Thyroid gland (tissue), 4 donors: ENCODE measurements at places on chromosomes 3 and 15. TPM values are rescaled to one million over a fixed set of nuclear protein-coding genes. Genes with fewer than 3 reads are reported as not detected.

The RAD54L2 gene
- total RNA-seq = 17.8 TPM

The SLC35G2 gene
- 11.4 TPM for total RNA-seq

The EFCC1 gene
- total RNA-seq = 13.0 TPM

The PRR23B gene
- total RNA-seq = not detected

The SOX14 gene
- not detected for total RNA-seq

The P3H2 gene
- total RNA-seq = 4.2 TPM

The ECT2 gene
- 6.8 TPM for total RNA-seq

The ERC2 gene
- total RNA-seq = 5.3 TPM

The ANKRD63 gene
- total RNA-seq = not detected

The RTP1 gene
- total RNA-seq = not detected

The LYSMD2 gene
- 14.2 TPM for total RNA-seq

The KY gene
- total RNA-seq = 3.2 TPM

The STARD9 gene
- total RNA-seq = 8.0 TPM

The GRK7 gene
- total RNA-seq = not detected

The ALDH1A2 gene
- total RNA-seq = 12.4 TPM

The GOLGA8G gene
- not detected for total RNA-seq

The NOX5 gene
- total RNA-seq = 0.22 TPM

The RTP3 gene
- not detected for total RNA-seq

The AHSG gene
- not detected for total RNA-seq

The HHATL gene
- total RNA-seq = 16.5 TPM

The SCN5A gene
- total RNA-seq = 0.88 TPM

The MCTP2 gene
- 54.3 TPM for total RNA-seq

The RBP2 gene
- total RNA-seq = not detected

The MAGI1 gene
- total RNA-seq = 60.5 TPM

The SYNM gene
- total RNA-seq = 18.8 TPM

The POLQ gene
- 0.17 TPM for total RNA-seq

The C2CD4A gene
- 0.25 TPM for total RNA-seq

The ITIH1 gene
- not detected for total RNA-seq

The TAGLN3 gene
- total RNA-seq = 2.6 TPM

The WDR48 gene
- 49.8 TPM for total RNA-seq

The ARPP21 gene
- not detected for total RNA-seq

The CCR1 gene
- total RNA-seq = 3.2 TPM

The C2CD4B gene
- total RNA-seq = 3.5 TPM

The EBLN2 gene
- total RNA-seq = 8.5 TPM

The GOLGA6L10 gene
- total RNA-seq = 2.7 TPM

The TEX9 gene
- total RNA-seq = 49.2 TPM

The SERPINI2 gene
- total RNA-seq = not detected

The KLHL6 gene
- 0.67 TPM for total RNA-seq

The ROBO2 gene
- 0.56 TPM for total RNA-seq

The PPARG gene
- total RNA-seq = 20.0 TPM
